Astrocyte of the cerebellum (primary cell): ENCODE measurements at places on chromosomes 12 and 14.

GRCh38 chr14:81990312-81990761 lies 456.7 kb upstream of the SEL1L start:
- peak; percentile 42 for DNase-seq

DNA sequence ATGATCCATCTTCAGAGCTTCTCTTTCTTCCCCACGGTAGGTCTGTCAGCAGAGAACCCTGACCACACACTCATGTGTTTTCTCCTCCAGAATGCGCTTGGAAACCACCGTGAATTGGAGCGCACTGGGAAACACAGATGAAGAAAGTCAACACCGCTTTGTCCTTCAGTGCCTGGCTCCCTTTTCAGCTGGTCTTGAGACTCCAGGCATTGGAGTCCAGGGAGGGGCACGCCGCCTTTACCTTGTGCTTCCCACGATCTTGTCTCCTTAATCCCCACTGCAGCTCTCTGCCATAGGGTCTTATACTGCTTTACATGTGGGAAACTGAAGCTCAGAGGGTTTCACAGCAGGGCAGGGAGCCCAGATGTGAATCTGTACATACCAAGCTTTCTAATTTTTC lies 1.1 kb downstream of the FAM90A1 start:
- no peak for DNase-seq

- no peak for DNase-seq
Observed at GRCh38 chr12:91250273-91250665, 67.7 kb upstream of the DCN start.

DNA sequence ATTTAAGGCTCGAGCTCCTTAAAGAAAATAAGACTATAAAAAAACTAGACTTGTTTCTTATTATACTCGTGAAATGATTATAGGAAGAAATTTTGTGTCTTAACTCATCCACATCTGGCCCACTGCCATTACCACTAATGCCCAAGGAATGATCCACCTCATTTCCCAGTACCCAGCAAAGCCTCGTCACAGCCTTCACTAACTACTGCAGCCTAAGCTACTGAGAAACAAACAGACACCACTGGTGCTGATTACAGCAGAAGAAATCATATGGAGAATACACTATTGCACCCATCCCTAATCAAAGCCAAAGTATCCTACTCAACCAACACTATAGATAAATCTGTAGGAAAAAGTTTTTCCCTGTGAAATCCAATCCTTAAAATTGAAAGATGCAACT lies 205.3 kb upstream of the NAV3 start:
- DNase-seq = peak; percentile 72

DNA sequence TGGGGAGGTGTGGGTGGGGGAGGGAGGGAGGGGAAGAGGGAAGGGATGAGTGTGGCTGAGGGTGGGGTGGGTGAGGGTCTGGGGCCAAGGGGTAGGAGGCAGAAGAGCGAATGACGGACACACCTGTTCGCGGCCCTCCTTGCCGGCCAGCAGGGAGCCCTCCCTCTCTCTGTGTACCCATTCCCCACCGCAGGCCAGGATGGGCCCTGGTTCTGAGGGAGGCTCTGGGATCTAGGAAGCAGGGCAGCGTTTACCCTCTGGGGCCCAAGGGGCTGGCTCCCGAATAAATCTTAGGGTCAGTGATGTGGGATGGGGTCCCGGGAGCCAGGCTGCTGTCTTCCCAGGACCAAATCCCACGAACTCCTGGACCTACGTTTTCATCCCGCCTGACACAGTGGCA lies 46.0 kb upstream of the ESRRB start:
- DNase-seq = no peak

DNA sequence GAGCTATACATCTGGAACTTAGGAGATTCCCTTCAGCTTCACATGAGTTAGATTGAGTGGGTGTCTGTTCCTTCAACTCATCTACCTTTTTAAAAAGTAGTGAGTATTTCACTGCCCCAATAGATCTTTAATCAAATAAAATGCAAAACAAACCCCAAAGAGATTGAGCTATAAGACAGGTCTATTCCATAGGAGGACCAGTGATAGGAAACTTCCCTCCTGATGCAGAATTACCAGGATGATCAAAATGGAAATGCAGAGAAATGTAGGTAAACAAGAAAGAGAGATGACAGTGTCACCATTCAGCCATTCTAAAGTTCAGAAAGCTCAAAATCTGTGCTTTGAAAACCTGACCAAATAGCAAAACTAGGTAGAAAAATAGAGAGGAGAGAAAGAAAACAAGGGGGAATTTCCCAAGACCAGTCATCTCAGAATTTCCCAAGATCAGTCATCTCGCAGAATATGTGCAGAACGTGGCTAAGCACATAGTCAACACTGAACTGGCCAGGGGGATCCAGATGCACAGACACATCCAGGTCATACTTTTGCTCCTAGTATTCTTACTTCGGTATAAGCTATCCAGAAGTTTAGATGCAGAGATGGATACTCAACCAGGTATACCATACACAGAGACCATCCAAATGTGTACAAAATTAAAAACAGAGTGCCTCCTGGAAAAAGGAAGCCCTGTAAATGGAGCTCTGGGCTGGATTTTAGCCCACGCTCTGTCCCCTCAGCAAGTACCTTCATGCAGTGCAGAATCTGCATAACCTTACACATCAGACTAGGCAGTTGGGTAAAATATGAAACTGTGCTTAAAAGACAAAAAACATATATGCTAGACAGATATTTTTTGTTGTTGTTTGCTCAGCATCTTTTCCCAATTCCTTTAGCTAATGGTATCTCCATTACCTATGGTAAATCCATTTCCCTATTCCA lies 27.4 kb downstream of the SLC41A2 start:
- DNase-seq = no peak
